ENCODE measurements at places on chromosomes 16 and 17.

DNA sequence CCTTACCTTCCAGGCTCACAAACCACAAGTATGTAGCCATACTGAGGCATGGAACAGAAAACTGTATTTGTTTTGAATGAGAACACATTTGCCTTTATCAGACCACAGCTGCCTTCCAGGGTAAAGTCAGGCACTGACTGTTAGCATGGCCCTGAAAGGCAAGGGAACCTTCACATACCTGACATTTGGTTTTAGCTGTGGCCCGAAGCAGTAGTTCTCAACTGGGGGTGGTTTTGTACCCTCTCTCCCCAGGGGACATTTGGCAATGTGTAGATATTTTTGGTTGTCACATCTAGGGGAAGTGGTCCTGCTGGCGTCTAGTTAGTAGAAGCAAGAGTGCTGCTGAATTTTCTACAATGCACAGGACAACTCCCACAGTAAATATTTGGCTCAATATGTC is 9.2 kb downstream of the HERPUD1 start:
- no peak for DNase-seq

DNA sequence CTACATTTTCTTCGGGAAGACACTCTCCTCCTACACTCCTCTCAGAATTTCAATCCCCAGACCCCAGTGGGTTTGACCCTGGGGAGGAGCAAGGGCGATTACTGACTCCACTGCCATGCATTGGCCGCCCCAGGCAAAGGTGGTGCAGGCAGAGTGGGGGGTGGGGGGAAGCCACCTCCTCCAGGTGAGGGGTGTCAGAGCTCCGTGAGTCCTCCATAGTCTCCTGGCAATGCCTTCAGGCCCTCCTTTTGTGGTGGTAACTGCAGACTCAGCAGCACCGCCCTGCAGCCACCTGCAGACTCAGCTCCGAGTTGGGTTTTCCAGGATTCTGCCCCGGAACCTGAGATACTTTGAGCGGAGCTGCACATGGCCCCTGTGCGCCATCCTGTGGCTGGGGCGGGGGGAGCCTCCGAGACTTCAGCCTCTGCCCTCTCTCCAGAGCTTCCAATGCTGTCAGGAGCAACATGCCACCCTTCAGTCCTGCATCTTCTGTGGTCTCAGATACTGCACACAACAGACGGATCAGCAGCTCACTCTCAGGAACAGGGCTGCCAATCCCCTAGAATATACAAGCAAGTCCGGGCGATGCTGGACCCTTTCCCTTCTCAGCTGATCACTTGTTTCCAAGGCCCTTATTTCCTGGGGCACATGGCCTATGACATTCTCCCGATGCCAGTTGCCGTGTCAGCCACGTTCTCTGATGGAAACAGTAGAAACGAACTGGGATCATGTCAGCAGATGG is 2.4 kb upstream of the SLC47A2 start:
- DNase-seq, result no peak

- DNase-seq, result no peak
Measured at GRCh38 chr16:76970745-76971099, 220.3 kb upstream of the MON1B start.

DNA sequence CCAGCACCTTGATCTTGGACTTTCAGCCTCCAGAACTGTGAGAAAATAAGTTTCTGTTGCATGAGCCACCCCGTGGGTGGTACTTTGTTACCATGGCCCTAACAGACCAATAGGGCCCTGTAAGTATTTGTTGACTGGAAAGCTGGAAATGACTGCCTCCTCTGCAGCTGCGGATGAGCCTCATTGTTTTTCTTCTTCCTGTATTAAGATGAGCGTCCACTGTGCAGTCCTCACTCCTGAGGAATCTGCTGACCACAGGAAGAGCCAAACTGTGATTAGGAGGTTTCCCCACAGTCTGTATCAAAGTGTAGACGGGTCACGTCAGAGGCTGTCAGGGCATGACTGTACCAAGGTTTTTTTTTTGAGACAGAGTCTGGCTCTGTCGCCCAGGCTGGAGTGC is 12.2 kb upstream of the AKTIP start:
- no peak for DNase-seq

DNA sequence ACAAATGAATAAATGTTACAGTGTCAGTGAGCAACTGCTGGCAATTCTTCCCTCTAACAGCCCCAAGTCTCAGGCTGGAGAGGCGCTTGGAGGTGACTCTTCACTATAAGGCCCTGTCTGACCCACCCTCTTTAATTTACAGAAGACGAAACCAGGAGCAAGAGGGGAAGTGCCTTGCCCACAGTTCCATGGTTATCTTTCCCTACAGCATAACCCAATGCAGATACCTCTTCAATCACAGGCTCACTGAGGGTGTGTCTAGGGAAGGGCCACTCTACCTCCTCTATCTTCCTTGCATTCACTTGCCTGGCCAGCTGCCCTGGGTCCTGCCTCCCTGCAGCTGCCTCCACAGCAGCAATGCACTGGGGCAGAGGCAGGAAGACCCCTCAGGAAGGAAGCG is 9.6 kb upstream of the N4BP1 start:
- no peak for DNase-seq

GRCh38 chr16:84496991-84497390 is 7.5 kb downstream of the MEAK7 start:
- no peak for DNase-seq

GRCh38 chr16:24018485-24018884 is 182.7 kb downstream of the PRKCB start:
- no peak for DNase-seq

DNA sequence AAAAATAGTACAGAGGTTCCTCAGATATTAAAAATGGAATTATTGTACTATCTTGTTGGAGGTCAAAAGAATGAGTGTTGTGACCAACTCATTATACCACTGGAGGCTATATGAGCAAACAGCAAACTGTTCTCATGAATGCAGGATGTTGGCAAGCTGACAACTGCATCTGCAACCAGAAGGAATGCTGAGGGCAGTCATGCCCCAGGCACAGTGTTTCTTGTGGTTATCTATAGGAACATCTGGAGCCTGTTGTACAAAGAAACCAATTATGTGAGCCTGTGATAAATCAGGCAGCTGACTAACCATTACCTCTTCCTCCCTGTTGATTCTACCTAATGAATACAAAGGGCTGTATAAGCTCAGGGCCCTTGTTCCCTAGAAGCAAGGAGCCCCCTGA is 2057.1 kb downstream of the TP53TG3F start:
- DNase-seq, result no peak

DNA sequence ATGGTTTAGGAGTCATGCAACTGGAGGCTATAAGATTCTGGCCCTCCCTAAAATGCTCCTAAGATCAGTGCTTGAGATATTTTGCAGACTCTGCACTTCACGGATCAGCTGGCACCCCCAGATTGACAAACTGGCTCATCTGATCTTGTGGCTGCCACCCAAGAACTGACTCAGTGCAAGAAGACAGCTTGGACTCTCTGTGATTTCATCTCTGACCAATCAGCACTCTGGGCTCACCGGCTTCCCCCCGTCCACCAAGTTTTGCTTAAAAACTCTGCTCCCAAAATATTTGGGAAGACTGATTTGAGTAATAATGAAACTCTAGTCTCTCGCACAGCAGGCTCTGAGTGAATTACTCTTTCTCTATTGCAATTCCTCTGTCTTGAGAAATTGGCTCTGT is 26.3 kb upstream of the CCL2 start:
- DNase-seq, result no peak

- DNase-seq, result no peak
Measured at GRCh38 chr16:57532266-57532625, 4.1 kb downstream of the CCDC102A start.

- DNase-seq, result peak; percentile 33
Measured at GRCh38 chr17:33038740-33039139, 47.1 kb downstream of the SPACA3 start.

DNA sequence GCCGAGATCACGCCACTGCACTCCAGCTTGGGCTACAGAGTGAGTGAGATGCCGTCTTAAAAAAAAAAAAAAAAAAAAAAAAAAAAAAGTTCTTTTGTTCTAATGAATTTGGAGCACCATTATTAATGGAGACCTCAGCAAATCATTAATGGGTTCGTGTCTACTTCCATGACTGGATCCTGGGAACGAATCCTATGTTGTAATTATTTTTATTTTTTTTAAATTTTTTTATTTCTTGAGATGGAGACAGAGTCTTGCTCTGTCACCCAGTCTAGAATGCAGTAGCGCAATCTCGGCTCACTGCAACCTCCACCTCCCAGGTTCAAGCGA is 30.7 kb downstream of the SPOP start:
- DNase-seq, result no peak

DNA sequence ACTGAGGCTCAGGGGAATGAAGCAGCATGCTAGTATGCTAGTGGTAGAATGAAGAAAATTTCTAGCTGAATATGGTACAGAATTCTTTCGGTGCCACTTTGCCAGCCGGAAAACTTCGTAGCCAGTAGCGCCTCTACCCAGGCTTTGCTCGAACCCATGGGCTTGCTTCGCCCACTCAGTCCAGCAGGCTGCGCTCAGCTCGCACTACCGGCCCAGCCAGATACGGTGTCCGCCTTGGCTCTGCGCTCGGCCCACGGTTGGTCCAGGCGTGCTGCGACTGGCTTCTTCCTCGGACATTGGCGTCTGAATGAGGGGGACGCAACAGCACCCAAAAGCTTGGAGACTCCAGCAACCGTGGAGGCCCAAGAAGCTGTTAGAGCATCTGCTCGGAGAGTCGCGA is 372.5 kb upstream of the CDH8 start:
- DNase-seq, result peak; percentile 52

GRCh38 chr16:5438591-5438990 is 341.0 kb upstream of the EEF2KMT start:
- no peak for DNase-seq

GRCh38 chr17:10060526-10060925 is 137.9 kb downstream of the GAS7 start:
- no peak for DNase-seq

DNA sequence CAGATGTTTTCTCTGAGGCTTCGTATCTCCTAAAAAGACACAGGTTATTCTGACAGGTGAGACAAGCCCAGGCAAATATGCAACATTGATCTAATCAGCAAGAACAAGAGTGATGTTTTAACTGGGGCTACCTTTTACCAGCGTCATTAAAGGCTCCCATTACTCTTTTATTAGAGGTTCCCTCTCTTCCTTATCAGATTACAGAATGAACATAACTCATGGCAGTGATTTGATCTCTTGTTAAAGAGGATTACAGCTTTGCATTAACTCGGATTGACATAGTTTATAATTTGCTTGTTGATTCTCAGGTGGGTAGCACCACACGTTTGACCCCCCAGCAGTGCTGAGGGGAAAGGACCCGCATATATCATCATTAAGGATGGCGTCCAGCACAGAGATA is 90.5 kb downstream of the AATF start:
- DNase-seq, result no peak

- no peak for DNase-seq
Measured at GRCh38 chr16:83849421-83849820, 41.6 kb downstream of the HSBP1 start.

DNA sequence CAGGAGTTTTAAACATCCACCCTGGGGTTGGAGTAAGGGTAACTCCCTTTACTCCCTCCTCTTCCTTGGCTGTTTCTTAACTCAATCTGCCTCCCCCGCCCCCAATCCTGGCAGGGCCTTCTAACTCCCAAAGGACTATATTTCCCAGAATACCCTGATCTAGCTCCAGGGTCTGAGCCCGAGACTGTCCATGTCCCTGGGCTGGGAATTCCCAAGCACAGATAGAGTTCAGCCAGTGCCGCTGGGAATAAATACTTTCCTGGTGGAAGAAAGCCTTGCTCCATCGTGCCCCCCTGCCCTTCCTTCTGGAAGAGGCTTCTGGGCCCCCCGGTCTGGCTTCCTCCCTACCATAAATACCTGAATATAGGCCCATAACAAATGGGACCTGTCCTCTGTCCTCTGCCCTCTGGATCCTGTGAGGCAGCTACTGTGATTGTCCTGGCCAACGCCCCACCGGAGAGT is 10.2 kb downstream of the BAHCC1 start:
- DNase-seq, result no peak

GRCh38 chr17:63295288-63295687 is 150.8 kb downstream of the CYB561 start:
- no peak for DNase-seq

- no peak for DNase-seq
Measured at GRCh38 chr17:1228781-1229348, 41.4 kb upstream of the BHLHA9 start.

DNA sequence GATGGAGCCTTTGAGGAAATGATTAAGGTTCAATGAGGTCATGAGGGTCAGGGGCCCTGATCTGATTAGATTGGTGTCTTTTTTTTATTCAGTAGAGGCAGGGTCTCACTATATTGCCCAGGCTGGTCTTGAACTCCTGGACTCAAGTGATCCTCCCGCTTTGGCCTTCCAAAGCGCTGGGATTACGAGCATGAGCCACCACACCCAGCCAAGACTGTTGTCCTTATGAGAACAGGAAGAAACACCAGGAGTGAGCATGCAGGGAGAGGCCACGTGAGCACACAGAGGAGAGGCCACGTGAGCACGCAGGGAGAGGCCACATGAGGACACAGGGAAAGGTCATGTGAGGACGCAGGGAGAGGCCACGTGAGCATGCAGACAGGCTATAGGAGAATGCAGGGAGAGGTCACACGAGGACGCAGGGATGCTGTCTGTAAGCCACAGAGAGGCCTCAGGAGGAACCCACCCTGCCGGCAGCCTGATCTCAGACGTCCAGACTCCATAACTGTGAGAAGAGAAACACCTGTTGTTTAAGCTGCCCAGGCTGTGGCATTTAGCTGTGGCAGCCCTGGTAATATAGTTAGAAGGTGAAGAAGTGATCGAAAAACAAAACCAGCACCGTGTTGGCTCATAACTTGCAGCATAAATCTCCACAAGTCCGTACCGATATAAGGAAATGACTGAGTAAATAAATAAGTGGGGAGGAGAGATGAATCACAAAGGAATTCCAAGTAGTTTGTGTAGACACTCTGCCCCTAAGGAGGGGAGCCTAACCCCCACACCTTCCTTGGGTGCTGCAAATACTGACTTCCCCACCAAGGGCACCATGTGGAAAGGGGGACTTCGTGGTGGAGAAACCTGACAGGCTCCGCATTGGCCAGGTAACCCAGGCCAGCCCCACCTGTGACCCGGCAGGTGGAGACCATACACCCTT is 14.6 kb upstream of the CSNK1D start:
- DNase-seq, result no peak
